ENCODE measurements at places on chromosomes 12 and 14. TPM values are rescaled to one million over a fixed set of nuclear protein-coding genes. Genes with fewer than 3 reads are reported as not detected.
A peak's percentile ranks its signal among the peaks of the same experiment; 100 is the strongest.

Gene KRT85
- total RNA-seq: not detected

Gene RXYLT1
- 13.9 TPM for total RNA-seq

Gene UNC119B
- total RNA-seq: 14.0 TPM

Gene GALNT6
- 1.7 TPM for total RNA-seq

Gene PZP
- total RNA-seq: 0.30 TPM

Gene PTGES3
- total RNA-seq: 132 TPM

Gene SLC10A1
- total RNA-seq: not detected

Gene PPP1R13B
- total RNA-seq: 101 TPM

Gene SSPN
- total RNA-seq: 49.8 TPM

Gene TAS2R7
- total RNA-seq: not detected

Gene SLC7A7
- 5.8 TPM for total RNA-seq

Gene KRT2
- total RNA-seq: not detected

GRCh38 chr12:101759396-101760047 is 20.3 kb upstream of the SYCP3 start:
- no peak for DNase-seq

GRCh38 chr14:103541709-103542604 is 13.0 kb downstream of the TRMT61A start:
- peak; percentile 59 for DNase-seq

- no peak for DNase-seq
Observed at GRCh38 chr12:24730489-24730896, 218.4 kb downstream of the BCAT1 start.

DNA sequence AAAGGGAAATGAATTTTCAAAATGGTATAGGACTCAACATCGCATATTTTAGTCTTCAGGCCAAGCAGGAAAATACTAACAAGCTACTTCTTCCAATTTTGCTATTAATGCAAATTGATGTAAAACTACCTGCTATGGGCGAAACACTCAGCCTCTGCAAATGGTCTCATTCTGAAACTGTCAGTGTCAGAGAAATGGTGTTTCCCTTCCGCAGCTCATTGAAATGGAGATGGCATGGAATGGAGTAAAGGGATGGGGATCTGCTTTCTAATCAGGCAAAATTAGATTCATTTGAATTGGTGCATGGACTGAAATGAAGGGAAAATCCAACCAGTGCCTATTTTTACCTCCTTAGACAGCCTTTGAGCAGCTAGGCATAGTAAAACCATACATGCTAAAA is 80.4 kb upstream of the EEA1 start:
- DNase-seq: no peak

DNA sequence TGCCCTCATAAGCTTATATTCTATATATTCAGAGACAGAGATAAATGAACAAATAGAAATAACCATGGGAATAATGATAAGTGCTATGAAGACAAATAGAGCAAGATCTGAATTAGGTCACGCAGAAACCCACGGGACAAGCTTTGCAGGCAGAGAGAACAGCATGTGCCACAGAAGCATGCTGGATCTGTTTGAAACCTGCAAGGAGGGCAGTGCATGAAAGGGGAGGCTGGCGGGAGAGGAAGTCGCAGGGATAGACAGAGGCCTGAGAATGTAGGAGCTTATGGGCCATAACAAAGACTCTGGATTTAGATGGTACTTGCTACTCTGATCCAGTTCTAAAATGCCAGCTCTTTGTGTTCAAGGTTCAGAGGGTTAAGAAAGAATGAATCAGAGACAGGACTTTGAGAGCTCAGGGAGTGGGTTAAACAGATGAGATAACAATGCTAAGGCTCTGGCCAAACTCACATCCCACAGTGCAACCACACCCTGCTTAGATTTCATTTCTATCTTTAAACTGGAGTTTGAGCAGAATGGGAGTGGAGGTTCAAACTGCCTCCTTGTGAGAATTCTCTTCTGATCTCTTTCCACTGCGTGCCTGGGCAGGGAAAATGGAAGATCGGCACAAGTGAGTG is 49.2 kb upstream of the PPP1R12A start:
- no peak for DNase-seq

DNA sequence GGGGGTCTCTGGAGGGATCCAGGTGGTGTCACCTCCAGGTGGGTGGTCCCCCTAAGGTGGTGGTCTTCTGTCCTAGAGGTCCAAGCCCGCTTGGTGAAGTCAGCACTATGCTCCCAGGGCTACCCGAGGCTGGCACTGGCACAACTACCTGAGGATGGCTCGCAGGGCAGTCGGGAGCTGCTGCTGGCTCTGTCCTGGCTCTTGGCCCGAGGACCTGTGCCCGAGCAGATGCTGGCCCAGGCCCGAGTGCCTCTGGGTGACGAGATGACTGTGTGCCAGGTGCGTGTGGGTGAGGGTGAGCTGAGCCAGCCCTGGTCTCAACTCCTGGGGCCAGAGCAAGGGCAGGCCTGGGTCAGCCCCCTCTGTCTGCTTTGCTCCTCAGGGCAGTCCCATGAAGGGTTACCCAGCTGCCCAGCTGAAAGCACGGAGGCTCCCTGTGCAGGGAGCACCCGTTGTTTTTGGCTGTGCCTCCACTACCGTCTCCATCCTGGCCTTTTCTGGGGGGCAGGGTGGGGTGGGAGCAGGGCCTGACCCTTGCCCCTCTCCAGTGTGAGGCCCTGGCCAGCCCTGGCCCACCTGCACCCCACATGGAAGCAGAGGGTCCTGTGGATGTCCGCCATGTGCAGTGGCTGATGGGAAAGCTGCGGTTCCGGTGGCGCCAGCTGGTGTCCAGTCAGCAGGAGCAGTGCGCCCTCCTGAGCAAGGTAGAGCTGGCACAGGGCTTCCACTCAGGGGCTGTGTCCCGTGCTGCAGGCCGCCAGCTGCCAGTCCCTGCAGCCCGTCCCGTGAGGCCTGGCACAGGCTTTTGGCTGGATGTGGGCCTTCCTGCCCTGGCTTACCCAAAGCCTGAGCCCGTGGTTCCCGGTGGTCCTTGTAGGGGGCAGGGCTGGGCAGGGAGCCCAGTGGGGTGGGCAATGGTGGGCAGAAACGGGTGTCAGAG is 1.3 kb downstream of the TEDC1 start:
- peak; percentile 77 for DNase-seq

DNA sequence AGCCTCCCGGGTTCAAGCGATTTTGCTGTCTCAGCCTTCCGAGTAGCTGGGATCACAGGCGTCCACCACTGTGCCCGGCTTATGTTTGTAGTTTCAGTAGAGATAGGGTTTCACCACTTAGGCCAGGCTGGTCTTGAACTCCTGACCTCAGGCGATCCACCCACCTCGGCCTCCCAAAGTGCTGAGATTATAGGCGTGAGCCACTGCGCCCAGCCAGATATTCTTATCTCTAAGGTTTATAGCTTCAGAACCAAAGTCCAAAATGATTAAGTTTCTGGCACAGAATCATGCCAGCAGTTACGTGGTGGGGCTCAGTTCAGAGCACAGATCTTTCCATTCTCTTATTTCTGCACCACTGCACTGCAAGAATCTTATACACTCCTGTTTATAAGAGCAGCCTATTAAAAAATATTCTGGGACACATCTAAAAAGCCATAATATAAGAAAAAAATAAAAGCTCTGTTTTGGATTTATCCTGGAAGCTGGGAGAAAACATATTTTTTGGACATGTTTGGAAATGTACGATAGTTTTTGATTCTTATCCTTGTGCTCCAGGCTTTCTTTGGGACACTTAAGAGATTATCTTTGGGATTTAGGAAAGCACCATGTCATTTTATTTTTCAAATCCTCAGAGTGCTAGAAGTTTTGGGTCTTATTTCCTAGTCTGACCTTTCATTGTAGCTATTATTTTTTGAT is 129.6 kb downstream of the LMNTD1 start:
- no peak for DNase-seq

DNA sequence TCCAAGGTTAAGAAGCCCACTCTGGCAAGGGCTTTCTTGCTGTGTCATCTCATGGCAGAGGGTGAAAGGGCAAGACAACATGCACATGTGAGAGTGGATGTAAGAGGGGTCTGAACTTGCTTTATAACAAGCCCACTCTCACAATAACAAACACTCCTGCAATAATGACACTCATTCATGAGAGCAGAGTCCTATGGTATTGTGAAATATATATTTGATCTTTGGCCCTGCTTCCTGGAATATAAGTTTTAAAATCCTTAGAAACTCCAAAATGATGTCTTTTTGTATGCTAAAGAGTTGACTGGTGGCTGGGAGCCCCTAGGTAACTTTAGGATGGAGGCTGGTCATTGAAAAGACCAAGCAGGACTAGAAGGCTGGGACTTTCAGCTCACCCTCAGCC is 51.8 kb downstream of the TSPAN8 start:
- DNase-seq: no peak

DNA sequence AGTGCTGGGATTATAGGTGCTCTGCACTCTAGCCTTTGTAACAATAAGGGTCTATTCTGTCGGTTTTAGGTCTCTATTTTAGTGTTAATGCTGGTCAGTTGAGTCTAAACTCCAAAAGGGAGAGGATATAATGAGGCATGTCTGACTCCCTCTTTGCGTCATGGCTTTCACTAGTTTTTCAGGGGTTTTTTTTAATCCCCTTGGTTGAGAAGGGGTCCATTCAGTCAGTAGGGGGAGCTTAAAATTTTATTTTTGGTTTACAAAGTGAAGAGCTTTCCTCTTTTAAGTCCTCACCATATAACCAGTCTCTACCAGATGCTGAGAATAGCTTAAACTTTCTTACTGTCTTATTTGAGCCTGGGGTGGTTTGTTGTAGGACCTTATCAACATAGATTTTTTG is 106.9 kb downstream of the PRKCH start:
- no peak for DNase-seq

GRCh38 chr12:101713059-101713682 is 15.7 kb downstream of the CHPT1 start:
- DNase-seq: no peak

- DNase-seq: no peak
Observed at GRCh38 chr12:89927226-89927698, 218.6 kb upstream of the ATP2B1 start.

- no peak for DNase-seq
Observed at GRCh38 chr14:20791187-20791586, 10.1 kb downstream of the RNASE6 start.

GRCh38 chr14:42013153-42013552 is 406.5 kb downstream of the LRFN5 start:
- no peak for DNase-seq

GRCh38 chr12:30726647-30727046 is 28.1 kb downstream of the CAPRIN2 start:
- no peak for DNase-seq

DNA sequence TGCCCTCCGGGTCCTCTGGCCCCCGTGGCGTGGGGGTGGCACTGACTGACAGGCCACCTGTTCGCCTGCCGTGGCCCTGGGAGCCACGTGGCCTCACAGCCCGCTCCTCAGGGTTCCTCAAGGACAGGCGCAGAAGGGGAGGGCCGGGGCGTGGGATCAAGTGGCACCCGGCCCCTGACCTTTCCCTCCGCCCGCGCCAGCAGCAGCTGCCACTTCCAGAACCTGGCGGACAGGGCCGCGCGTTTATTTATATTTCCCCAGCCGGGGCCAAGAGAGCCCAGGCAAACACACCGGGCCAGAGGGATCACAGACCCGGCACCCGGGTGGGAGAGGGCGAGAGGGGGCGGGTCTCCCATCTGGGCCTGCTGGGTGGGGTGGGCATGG is 92.6 kb downstream of the RFLNA start:
- no peak for DNase-seq

- DNase-seq: no peak
Observed at GRCh38 chr12:54051026-54051842, 2.4 kb upstream of the HOXC4 start.

- DNase-seq: no peak
Observed at GRCh38 chr14:64544607-64545312, 4.2 kb downstream of the HSPA2 start.

DNA sequence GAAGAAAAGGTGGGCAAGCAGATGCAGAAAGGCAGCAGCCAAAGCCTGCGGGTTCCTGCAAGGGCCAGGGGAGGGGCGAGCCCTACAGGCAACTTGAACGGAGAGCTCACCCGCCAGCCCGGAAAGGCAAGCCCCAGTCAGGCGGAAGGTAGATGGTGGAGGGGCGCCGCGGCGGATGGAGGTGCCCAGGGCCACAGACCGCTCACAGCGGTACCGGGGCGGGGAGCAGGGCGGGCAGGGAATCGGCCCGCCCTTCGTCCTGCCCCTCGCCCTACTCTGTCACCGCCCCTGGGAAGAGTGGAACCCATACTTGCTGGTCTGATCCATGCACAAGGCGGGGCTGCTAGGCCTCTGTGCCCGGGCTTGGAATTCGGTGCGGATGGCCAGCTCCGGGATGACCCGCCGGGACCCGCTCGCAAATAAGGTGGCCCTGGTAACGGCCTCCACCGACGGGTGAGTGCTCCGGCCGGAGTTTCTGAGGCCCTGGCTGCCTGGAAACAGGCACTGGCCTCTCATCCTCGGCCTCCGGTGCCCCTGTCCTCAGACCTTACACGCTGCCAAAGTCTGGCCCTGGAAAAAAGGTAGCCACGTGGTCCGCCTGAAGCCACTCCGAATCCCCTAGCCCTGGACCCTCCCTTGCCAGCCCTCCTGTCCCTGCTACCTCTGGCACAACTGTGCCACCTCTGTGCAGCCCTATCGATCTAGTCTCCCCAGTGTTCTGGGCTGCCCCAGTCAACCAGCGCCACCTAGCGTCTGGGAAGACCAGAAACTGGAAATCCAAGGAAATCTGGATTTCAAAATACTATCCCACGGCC is at the start of gene DHRS4:
DHRS4 (plus strand) TSS at position 307 of the 815 bp plus-strand sequence; CDS start at position 326, 19 bp downstream.
- peak; percentile 88 for DNase-seq

DNA sequence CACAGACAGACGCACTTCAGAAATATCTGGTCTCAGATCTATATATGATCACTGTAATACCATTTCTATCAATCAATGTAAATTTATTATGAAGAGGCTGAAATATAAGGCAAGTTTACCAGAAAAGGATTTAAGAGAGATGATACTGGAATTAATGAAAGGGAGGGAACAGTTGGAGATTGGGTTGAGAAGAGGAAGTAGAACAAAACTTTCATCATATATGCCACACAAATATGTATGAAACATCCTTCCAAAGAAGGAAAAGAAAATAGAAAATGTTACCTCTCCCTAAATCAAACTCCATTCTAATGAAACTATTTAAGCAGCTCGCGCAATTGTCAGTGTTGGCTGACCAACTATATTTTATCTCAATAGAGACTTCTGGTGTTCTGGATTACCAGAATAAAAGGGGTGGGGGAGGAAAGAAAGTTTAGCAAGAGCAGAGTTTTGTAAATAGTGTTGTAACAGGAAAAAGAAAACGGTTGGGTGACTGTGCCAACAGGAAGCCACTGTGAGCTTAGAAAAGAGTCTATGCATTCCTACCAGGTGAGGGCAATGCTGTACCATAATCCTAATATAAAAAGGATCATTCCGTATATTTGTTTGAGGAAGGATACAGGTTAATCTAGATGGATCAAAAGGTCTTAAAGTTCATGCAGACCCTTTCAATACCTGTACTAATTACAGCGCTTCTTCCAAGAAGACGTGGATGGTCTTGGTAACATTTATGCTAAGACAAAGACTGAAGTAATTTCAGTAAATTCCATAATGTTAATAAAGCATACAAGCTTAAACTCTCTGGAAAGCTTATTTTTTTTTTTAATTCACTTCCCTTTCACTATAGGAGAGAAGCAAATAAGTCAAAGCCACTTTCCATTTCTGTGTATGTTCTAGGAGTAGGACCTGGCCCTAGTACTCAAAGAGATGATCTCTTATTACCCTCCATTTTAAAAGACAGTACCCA is 14.5 kb upstream of the LLPH start:
- DNase-seq: no peak

GRCh38 chr12:130711756-130712155 is 4.3 kb downstream of the RIMBP2 start:
- no peak for DNase-seq
